Pulmonary artery endothelial cell (primary cell): ENCODE measurements at places on chromosomes 3 and 15. TPM values are rescaled to one million over a fixed set of nuclear protein-coding genes. Genes with fewer than 3 reads are reported as not detected.

PAK6 gene
- total RNA-seq, result not detected in 2 replicates

PEX5L gene
- total RNA-seq, result not detected in 2 replicates

TM4SF4 gene
- not detected in 2 replicates for total RNA-seq

ANKRD34C gene
- total RNA-seq, result not detected in 2 replicates

UNC13C gene
- total RNA-seq, result not detected in 2 replicates

AADACL2 gene
- total RNA-seq, result not detected in 2 replicates

EAF2 gene
- total RNA-seq, result 1.4 and 3.5 TPM in 2 replicates

ARID3B gene
- 1.5 and 2.4 TPM in 2 replicates for total RNA-seq

HCLS1 gene
- 48.7 and 66.3 TPM in 2 replicates for total RNA-seq

PRTG gene
- 0.92 and 1.3 TPM in 2 replicates for total RNA-seq

C2CD4B gene
- 9.2 and 32.5 TPM in 2 replicates for total RNA-seq

ACKR4 gene
- 4.4 and 7.7 TPM in 2 replicates for total RNA-seq

KLHDC8B gene
- 41.0 and 41.2 TPM in 2 replicates for total RNA-seq

TTLL13 gene
- total RNA-seq, result 0.04 TPM in 1 of 2 replicates, not detected in the other

SPG21 gene
- total RNA-seq, result 66.3 and 78.7 TPM in 2 replicates

MEGF11 gene
- total RNA-seq, result under 0.01 TPM in 1 of 2 replicates, not detected in the other

FYTTD1 gene
- total RNA-seq, result 48.7 and 72.9 TPM in 2 replicates

RFTN1 gene
- total RNA-seq, result 30.1 and 49.7 TPM in 2 replicates

ULK4 gene
- 6.5 and 8.7 TPM in 2 replicates for total RNA-seq

CD200R1 gene
- not detected in 2 replicates for total RNA-seq

GPR160 gene
- 2.2 and 2.6 TPM in 2 replicates for total RNA-seq

RTP3 gene
- 0.07 TPM in 1 of 2 replicates, not detected in the other for total RNA-seq

LSAMP gene
- total RNA-seq, result 0.07 TPM in 1 of 2 replicates, not detected in the other

MOBP gene
- 0.07 and 0.95 TPM in 2 replicates for total RNA-seq

CCDC14 gene
- total RNA-seq, result 20.0 and 31.9 TPM in 2 replicates

HTR3E gene
- not detected in 2 replicates for total RNA-seq

POLQ gene
- total RNA-seq, result 5.9 and 12.5 TPM in 2 replicates

LRRC49 gene
- 5.6 and 6.1 TPM in 2 replicates for total RNA-seq

ROPN1B gene
- total RNA-seq, result not detected in 2 replicates

IL5RA gene
- total RNA-seq, result not detected in 2 replicates

PLAAT1 gene
- total RNA-seq, result 0.14 and 0.26 TPM in 2 replicates

CDHR4 gene
- total RNA-seq, result not detected in 2 replicates

GNAI2 gene
- 597 and 651 TPM in 2 replicates for total RNA-seq

GOLGA6L7 gene
- not detected in 2 replicates for total RNA-seq

C15orf62 gene
- 0.53 and 0.63 TPM in 2 replicates for total RNA-seq

LYSMD2 gene
- total RNA-seq, result 11.0 and 16.1 TPM in 2 replicates

DPPA2 gene
- total RNA-seq, result not detected in 2 replicates

CLDN11 gene
- 60.2 and 227 TPM in 2 replicates for total RNA-seq

KCNMB2 gene
- total RNA-seq, result not detected in 2 replicates

ZNF770 gene
- total RNA-seq, result 36.9 and 40.7 TPM in 2 replicates

MYO5C gene
- 6.9 and 10.4 TPM in 2 replicates for total RNA-seq

SIDT1 gene
- total RNA-seq, result not detected in 2 replicates

GABRB3 gene
- total RNA-seq, result 0.07 and 0.59 TPM in 2 replicates

ASB14 gene
- under 0.01 TPM in 1 of 2 replicates, not detected in the other for total RNA-seq
